AG08395 (cell line): ENCODE measurements at places on chromosomes 11 and 22.

GRCh38 chr11:15890031-15890713 lies 466.2 kb downstream of the SOX6 start:
- DNase-seq, result no peak

DNA sequence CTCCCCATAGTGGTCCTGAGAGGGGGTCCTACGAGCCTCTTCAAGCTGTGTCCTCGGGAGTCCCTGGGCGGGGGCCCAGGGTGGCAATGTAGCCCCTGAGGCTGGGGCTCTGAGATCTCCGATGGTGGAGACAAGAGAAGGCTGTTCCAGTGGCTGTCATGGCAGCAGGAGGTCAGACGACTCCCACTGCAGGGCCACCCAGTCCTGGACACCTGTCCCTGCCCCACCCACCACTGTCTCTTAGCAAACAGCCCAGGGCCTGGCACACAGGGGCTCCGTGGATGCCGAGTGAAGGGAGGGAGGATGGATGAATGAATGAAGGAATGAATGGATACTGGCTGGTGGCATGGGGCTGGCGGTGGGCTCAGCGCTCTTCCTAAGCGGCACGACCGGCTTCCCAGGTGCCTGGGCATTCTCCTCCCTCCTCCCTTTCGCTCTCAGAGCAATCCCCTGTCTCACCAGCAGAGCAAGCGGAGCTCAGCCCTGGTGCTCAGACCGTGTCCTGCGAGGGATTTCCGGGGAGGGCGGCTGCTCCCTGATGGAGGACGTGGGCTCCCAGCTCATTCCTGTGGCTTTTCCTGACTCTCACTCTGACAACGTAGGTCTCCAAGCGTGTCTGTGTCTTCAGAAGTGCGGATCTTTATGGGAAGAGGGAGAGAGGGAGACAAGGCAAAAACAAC lies 1272.6 kb downstream of the BRD1 start:
- DNase-seq, result no peak

- no peak for DNase-seq
These were observed 73.8 kb upstream of the HTATIP2 start for GRCh38 chr11:20289732-20290131.

GRCh38 chr11:43942662-43943371 lies 380 bp downstream of the C11orf96 start:
- peak; percentile 28 for DNase-seq

DNA sequence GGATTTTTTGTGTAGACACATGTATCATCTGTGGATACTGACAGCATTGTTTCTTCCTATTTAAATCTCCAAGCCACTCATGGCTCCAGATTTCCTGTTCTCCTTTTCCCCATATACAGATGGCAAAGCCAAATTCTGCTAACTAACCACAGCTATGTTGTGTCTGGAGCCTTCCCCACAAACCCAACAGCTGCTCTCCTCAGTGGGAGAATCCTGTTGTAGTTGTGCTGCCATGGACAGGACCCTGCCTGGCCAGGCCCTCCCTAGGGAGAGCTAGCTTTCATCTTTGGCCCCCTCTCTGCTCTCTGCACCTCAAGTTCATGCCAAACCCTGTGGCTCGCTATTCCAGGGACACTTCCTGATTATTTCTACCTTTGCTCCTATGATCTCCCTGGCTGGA lies 106.4 kb upstream of the CCDC90B start:
- no peak for DNase-seq

GRCh38 chr11:135009125-135009524 lies 597.1 kb upstream of the B3GAT1 start:
- no peak for DNase-seq

DNA sequence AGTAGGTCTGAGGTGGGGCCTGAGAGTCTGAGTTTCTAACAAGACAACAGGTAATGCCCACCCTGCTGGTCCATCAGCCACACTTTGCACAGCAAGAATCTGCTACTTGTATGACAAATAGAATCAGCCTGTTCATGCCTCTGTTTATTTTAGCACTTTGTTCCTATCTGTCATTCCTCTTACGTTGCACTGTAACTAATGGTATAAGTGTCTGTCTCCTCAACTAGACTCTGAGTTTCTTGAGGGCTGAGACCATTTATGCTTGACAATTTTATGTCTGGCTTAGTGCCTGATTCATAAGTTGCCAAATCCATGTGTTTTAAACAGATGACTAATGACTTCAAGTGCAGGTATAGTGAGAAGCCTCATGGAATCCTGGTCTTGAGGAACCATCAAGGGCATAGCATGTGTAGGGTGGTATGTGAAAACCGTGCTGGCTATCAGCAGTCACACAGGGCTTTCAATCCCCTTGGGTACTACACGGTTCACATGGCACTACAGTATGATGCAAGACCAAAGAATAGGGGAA lies 209.7 kb downstream of the C11orf91 start:
- no peak for DNase-seq

DNA sequence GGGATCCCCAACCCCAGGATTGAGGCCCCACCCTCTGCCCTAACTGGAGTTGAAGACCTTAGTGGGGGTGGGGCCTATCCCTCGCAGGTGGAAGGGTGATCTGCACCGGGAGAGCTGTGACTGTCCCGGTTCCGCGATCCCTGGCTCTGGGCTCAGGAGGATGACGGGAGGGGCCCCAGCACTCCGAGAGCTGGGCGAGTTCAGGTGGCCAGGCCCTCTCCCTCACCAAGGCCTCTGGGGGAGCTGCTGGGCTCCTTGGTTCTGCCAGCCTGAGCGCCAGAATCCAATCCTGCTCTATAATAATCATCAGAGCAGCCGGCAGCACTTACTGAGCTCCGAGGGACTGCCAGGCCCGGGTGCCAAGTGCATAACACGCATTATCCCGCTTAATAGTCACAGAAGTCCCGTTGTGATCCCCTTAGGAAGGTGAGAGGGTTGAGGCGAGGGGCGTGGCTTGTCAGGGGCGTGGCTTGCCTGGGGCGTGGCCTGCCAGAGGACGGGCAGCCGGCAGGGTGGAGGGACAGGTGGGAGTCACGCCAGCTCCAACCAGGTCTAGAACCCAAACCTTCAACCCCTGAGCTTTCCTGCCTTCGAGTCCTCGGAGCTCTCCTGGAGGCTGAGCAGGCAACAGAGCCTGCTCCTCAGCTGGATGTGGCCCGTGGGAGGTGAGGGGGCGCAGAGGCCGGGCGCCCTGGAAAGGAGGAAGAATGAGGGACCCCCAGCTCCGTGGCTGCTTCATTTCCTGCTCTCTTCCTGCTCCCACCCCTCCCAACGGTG lies 7.3 kb upstream of the SYT7 start:
- DNase-seq, result peak; percentile 42

DNA sequence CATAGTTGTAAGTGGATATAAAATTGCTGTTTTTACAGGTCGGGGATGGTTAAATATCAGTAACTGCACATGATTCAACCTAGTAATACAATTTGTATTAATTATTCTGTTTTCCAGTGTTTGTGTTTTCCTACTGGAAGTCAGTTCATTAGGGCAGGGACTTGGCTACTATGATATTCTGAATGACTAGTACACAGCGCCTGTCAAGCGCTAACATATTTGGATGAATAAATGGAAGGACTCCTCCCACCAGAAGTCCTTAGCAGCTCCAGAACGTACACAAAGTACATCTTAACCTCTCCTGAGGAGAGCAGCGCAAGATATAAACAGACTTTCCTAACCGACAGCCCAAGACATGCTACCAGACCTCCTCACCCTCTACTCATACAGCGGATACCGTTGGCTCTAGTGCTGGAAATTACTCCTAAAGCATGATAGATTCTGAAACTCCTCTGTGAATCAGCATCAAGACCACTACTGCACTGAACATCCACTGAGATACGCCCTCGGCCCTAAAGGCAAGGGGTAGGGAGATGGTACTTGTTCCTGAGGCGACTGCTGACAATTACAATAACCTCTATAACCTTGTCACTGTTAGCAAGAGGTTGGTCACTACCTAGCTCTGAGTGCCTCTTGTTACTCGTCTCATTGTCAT lies 79.1 kb downstream of the RDX start:
- no peak for DNase-seq

- no peak for DNase-seq
These were observed 530.6 kb upstream of the KIRREL3 start for GRCh38 chr11:127531167-127531566.

DNA sequence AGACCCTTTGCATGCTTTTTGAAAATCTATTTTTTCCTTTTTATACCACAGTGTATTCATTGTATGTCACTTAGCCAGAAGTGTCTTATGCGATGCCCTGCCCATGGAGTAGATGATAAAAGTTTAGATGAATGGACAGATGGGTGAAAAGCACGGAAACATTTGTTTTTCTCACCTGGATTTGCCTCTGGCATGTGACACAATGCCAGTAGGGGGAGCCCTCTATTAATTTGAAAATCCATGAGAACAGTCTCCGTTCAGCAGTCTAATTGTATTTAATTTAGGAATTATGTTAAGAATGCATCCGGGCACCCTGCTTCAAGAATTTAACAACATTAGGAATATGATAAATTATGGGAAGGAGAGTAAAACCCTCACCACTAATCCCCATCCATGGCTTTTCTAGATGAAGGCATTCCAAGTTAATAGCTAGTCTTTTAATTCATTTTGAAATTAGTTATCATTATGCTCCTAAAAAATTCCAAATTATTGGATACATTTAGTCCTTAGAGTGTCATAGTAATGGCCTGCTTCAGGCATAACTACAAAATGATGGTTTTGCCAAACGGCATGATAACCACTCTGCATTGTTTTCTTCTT lies 55.3 kb upstream of the ALKBH3 start:
- DNase-seq, result peak; percentile 7

GRCh38 chr11:122004446-122004845 lies 111.6 kb downstream of the BLID start:
- DNase-seq, result no peak

DNA sequence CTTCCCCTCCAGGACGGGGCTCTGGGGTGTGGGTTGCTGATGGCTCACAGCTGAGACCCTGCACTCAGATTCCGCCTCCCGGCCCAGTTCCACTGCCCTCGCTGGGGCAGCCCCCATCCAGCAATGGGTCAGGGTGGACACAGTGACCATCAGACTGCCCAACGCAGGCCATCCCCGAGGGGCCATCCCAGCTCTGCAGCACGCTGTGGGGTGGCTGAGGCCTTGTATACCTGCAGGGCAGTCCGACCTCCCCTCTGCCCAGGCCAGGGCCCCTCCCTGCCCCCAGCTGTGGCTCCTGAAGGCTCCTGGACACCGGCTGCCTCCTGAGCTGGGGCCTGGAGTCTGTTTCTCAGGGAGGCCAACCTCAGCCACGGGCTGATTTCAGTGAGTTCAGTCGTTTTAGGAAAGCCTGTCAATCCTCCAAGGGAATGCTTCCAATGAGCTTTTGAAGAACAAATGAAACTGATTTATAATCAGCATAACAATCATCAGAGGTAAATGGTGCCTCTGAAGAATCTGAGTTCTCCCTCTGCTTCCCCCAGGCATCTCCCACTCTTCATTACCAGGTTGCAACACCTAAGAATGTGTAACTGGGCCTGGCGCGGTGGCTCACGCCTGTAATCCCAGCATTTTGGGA lies 95.1 kb downstream of the CELSR1 start:
- DNase-seq, result no peak

DNA sequence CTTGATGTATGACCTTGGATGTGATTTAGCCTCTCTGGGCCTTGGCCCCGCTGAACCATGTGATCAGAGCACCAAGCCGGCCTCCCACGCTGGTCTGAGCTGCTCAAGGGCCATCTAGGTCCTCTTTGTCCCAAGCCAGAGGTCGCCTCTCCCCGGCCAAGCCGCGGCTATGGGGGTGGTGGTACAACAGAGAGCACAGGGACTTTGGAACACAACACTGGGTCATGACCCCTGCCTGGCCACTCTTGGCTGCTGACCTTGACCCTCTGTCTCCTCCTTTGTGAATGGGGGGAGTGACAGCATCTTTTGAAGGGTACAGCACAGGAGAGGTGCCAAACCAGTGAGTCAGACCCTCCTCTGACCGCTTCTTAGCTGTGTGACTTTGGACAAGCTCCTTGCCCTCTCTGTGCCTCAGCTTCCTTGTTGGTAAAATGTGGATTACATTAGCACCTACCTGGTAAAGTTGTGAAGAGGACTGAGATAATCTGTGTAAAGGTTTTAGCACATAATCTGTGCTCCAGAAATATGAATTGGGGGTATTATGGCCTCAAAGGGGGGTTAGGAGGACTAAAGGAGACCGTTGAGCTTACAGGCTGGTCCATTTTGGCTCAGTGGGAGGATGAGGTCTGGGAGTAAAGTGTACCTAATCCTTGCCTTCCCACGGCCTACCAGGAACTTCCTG lies 4.7 kb downstream of the SCYL1 start:
- no peak for DNase-seq

- DNase-seq, result no peak
These were observed 426.7 kb downstream of the MIAT start for GRCh38 chr22:27084130-27084529.

GRCh38 chr11:128086794-128087193 lies 500.6 kb downstream of the ETS1 start:
- DNase-seq, result no peak

DNA sequence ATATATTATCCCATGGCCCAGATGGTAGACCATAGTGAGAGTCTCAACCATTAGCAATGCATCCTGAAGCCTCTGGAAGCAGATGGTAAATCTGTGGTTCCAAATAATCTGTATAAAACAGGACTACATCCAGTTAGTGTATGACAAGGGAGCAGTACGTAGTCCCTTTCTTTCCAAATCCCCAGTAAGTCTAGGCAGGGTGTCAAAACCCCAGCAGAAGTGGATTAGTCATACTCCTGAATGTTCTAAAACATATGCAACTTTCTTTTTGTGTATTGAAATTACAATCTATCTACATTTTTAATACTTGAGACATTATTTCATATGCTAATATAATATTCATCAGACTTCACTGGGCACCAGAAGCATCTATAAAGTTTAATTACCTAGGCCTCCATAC lies 295.1 kb upstream of the ANO5 start:
- no peak for DNase-seq

DNA sequence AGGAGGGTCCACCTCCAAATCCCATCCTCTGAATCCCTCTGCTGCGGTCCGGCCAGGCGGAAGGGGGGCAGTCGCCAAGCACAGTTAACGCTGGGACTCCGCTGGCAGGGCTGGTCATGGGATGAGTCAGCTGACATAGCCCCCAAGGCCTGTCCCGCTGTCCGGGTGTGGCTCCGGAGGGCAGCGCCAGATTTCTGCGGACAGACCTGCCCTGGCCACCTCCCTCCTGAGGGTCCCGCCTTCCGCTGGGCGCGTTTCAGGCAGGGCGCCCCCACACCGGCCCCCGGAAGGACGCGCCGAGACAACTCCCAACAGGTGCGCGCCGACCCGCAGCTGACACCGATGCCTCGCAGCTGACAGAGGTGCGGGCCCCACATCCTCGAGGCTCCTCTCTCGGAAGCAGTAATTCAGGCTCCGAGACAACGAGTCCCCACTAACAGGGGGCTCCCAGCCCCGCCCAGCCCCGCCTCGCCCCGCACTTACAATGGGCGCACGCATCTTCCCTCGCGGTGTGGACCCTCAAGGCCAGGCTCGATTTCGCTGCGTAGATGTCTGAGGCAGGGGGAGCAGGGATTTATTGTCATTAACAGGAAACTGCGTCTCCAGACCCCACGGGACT lies 607 bp downstream of the PLAAT3 start:
- DNase-seq, result no peak
